T-helper 2 cell treated with Interferon-gamma antibody and Interleukin-4, amounts not matched to agents 100 ng/mL and 5 ng/mL, for 36 hours (primary cell): ENCODE measurements at places on chromosomes 16 and 17. TPM values are rescaled to one million over a fixed set of nuclear protein-coding genes. Genes with fewer than 3 reads are reported as not detected.

The CACNA1G gene
- 0.02 TPM in 1 of 2 replicates, not detected in the other for total RNA-seq

The COIL gene
- 18.6 and 19.2 TPM in 2 replicates for total RNA-seq

The CDH15 gene
- not detected in 2 replicates for total RNA-seq

The KRT12 gene
- not detected in 2 replicates for total RNA-seq

The PIK3R5 gene
- total RNA-seq = 56.2 and 58.8 TPM in 2 replicates

The MAP2K3 gene
- 57.8 and 58.0 TPM in 2 replicates for total RNA-seq

The TMUB2 gene
- total RNA-seq = 29.7 and 31.1 TPM in 2 replicates

The MGAT5B gene
- total RNA-seq = 0.84 and 1.2 TPM in 2 replicates

The CHD9NB gene
- total RNA-seq = 0.25 and 0.68 TPM in 2 replicates

The ANKRD40CL gene
- total RNA-seq = not detected in 2 replicates

The TMC7 gene
- total RNA-seq = 0.05 and 0.09 TPM in 2 replicates

The GRIN2A gene
- total RNA-seq = not detected in 2 replicates

The DNAH17 gene
- total RNA-seq = 0.02 TPM in 1 of 2 replicates, not detected in the other

The NOTUM gene
- 0.11 and 0.48 TPM in 2 replicates for total RNA-seq

The MRM1 gene
- total RNA-seq = 13.6 and 14.3 TPM in 2 replicates

The NR1D1 gene
- 3.9 and 4.0 TPM in 2 replicates for total RNA-seq

The CD300H gene
- not detected in 2 replicates for total RNA-seq

The NPIPA8 gene
- 0.48 and 1.4 TPM in 2 replicates for total RNA-seq

The GINS2 gene
- total RNA-seq = 53.7 and 60.1 TPM in 2 replicates

The PYDC1 gene
- total RNA-seq = not detected in 2 replicates

The MT1F gene
- total RNA-seq = 18.5 and 24.1 TPM in 2 replicates

The ZSCAN32 gene
- 19.8 and 19.9 TPM in 2 replicates for total RNA-seq

The TBC1D3 gene
- total RNA-seq = not detected in 2 replicates

The DPEP2 gene
- total RNA-seq = 14.8 and 16.8 TPM in 2 replicates

The KLHL10 gene
- 0.07 and 0.09 TPM in 2 replicates for total RNA-seq

The CALB2 gene
- not detected in 2 replicates for total RNA-seq

The TMEM107 gene
- 26.1 and 26.4 TPM in 2 replicates for total RNA-seq

The TCF25 gene
- 208 and 234 TPM in 2 replicates for total RNA-seq

The ADAM11 gene
- 0.09 and 0.25 TPM in 2 replicates for total RNA-seq

The NTN1 gene
- 0.07 and 0.09 TPM in 2 replicates for total RNA-seq

The CFAP52 gene
- total RNA-seq = not detected in 2 replicates

The MPP3 gene
- total RNA-seq = not detected in 2 replicates

The ZPBP2 gene
- total RNA-seq = not detected in 2 replicates

The VMO1 gene
- total RNA-seq = 0.27 and 0.41 TPM in 2 replicates

The NAE1 gene
- 83.1 and 85.6 TPM in 2 replicates for total RNA-seq

The NOG gene
- not detected in 2 replicates for total RNA-seq

The FA2H gene
- 0.34 and 0.75 TPM in 2 replicates for total RNA-seq

The RNU2-1 gene
- total RNA-seq = 6,630 and 6,735 TPM in 2 replicates

The FOXK2 gene
- 66.3 and 71.1 TPM in 2 replicates for total RNA-seq

The SSTR5 gene
- total RNA-seq = not detected in 2 replicates

The CIITA gene
- 34.4 and 36.0 TPM in 2 replicates for total RNA-seq

The TP53TG3 gene
- total RNA-seq = not detected in 2 replicates

The CTRL gene
- total RNA-seq = 9.6 and 11.9 TPM in 2 replicates
